Chondrocyte (in vitro differentiated cells): ENCODE measurements at places on chromosomes 12 and 14. TPM values are rescaled to one million over a fixed set of nuclear protein-coding genes. Genes with fewer than 3 reads are reported as not detected.

- H3K4me3 ChIP-seq, result no peak overlapping the region
- DNase-seq, result no peak
- H3K27ac ChIP-seq, result no peak overlapping the region
- no peaks in the 10 kb centered on the region for H3K36me3 ChIP-seq
- no peaks in the 10 kb centered on the region for H3K4me1 ChIP-seq
Measured at GRCh38 chr12:70535896-70536374, 101.3 kb downstream of the PTPRB start.

DNA sequence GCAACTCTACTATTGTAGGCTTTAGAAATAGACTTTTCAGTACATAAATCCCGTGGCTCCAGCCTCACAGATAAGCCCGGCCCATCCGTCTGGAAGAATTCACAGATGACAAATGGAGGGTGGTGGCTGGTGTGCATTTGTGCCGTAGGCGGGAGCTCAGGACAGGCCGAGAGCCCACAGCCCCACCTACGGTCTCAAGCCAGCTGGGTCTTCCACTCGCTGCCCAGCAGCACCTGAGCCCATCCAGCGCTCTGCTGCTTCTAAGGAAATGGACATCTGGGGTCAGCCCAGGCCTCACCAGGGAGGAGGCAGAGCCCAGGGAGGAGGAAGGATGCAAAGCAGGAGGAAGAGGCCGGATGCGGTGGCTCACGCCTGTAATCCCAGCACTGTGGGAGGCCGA is 72.8 kb downstream of the KIF26A start:
- no peaks in the 10 kb centered on the region for H3K36me3 ChIP-seq
- no peak for DNase-seq
- H3K4me1 ChIP-seq, result no peaks in the 10 kb centered on the region

Gene FZD10
- 0.19 to 0.40 TPM (median 0.31 TPM) in 3 replicates for total RNA-seq

Gene AQP5
- 0.20 TPM in 1 of 3 replicates, not detected in the others for total RNA-seq

DNA sequence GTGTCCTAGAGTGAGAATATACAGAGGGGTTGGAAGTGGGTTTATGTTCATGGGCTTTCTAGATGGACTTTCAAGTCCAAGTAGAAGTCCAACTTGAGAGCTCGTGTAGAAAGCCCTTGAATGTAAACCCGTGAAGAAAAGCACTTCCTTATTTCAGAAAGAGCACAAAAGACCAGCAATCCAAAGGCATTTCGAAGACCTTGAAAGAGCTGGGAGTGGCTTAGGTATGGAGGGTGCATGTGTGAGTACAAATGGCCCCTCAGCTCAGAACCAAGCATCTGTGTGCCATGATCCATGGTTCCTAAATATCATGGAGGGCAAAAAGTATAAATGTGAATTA is 160.7 kb downstream of the ETV6 start:
- no peak for DNase-seq
- H3K27me3 ChIP-seq, result no peaks in the 10 kb centered on the region
- no peak overlapping the region for H3K27ac ChIP-seq

Gene ACSS3
- total RNA-seq, result 1.9 to 5.6 TPM (median 2.2 TPM) in 3 replicates

GRCh38 chr12:14768823-14769405 is 34.4 kb downstream of the WBP11 start:
- peak overlapping the region; percentile 99 for H3K27ac ChIP-seq
- peaks cover 48% of the 10 kb centered on the region for H3K4me1 ChIP-seq
- peaks cover 7% of the 10 kb centered on the region for H3K36me3 ChIP-seq
- H3K27me3 ChIP-seq, result no peaks in the 10 kb centered on the region
- peak overlapping the region; percentile 97 for H3K4me3 ChIP-seq

Gene CMA1
- total RNA-seq, result not detected in 3 replicates

Gene CDH24
- 9.3 to 10.6 TPM (median 10.2 TPM) in 3 replicates for total RNA-seq

Gene EEF1AKMT3
- total RNA-seq, result 13.0 to 14.8 TPM (median 13.6 TPM) in 3 replicates

Gene SLC35E3
- total RNA-seq, result 10.7 to 13.6 TPM (median 11.6 TPM) in 3 replicates

GRCh38 chr12:92656911-92657310 is 45.9 kb upstream of the PLEKHG7 start:
- H3K27me3 ChIP-seq, result no peaks in the 10 kb centered on the region
- H3K4me3 ChIP-seq, result no peak overlapping the region
- H3K36me3 ChIP-seq, result no peaks in the 10 kb centered on the region
- no peak overlapping the region for H3K27ac ChIP-seq
- no peaks in the 10 kb centered on the region for H3K4me1 ChIP-seq

DNA sequence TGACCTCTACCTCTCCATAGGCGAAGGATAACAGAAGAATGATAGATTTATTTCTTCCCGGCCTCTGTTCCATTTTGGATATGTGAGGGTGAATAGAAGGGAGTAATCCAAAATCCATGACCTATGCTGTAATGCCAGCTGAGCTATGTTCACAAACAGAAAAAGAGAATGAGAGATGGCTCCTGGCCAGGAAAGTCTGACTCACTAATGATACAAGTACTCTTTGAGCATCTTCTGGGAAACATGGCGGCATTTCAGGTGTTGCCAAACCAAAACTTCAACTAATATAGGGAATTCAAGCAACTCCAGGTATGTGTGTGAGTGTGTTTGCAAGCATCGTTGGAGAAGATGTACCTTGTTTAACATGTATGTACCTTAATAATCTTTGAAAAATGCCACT is 55.1 kb downstream of the MED13L start:
- no peak overlapping the region for H3K4me3 ChIP-seq
- DNase-seq, result no peak
- H3K36me3 ChIP-seq, result no peaks in the 10 kb centered on the region
- peaks cover 53% of the 10 kb centered on the region for H3K4me1 ChIP-seq
- H3K27ac ChIP-seq, result peak overlapping the region; percentile 81

DNA sequence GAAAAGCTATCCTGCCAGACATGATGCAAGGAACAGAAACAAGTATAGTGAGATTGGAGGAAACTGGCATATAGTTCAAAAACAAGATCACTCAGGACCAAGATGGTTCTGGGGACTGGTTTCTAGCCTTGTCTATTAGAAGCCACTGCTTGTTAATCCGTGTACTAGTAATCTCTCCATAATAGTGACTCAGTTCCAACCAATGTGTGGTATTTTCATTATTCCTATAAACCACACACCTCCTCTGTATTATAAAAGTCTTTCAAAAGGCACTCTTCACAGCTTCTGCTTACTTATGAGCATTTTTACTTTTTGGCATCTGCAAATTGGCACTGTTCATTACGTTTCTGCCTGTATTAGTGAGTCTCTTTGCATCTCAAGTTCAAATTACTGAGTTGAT is 140.3 kb downstream of the SLC6A15 start:
- no peak for DNase-seq
- no peaks in the 10 kb centered on the region for H3K27me3 ChIP-seq
- H3K36me3 ChIP-seq, result no peaks in the 10 kb centered on the region
- no peak overlapping the region for H3K4me3 ChIP-seq
- H3K4me1 ChIP-seq, result peaks cover 2% of the 10 kb centered on the region

Gene WNT1
- total RNA-seq, result not detected in 3 replicates

Gene OR4E2
- total RNA-seq, result not detected in 3 replicates

GRCh38 chr14:20469890-20470602 is 840 bp downstream of the PNP start:
- H3K27ac ChIP-seq, result peak overlapping the region; percentile 98
- no peak for DNase-seq
- H3K27me3 ChIP-seq, result peaks cover 3% of the 10 kb centered on the region
- peak overlapping the region; percentile 99 for H3K4me3 ChIP-seq
